ENCODE measurements at places on chromosomes 11 and 22. TPM values are rescaled to one million over a fixed set of nuclear protein-coding genes. Genes with fewer than 3 reads are reported as not detected.

GRCh38 chr11:33256031-33256812 is 959 bp upstream of the HIPK3 start:
- no peak for DNase-seq

Gene NXPE4
- total RNA-seq = not detected

Gene LMO1
- not detected for total RNA-seq

- DNase-seq = no peak
These were observed 15.6 kb downstream of the CXCR5 start for GRCh38 chr11:118899296-118899688.

Gene NLRP6
- 0.33 TPM for total RNA-seq

- DNase-seq = no peak
These were observed 386.3 kb downstream of the AASDHPPT start for GRCh38 chr11:106463796-106464201.

GRCh38 chr11:88704485-88704884 is 361.3 kb downstream of the GRM5 start:
- no peak for DNase-seq

DNA sequence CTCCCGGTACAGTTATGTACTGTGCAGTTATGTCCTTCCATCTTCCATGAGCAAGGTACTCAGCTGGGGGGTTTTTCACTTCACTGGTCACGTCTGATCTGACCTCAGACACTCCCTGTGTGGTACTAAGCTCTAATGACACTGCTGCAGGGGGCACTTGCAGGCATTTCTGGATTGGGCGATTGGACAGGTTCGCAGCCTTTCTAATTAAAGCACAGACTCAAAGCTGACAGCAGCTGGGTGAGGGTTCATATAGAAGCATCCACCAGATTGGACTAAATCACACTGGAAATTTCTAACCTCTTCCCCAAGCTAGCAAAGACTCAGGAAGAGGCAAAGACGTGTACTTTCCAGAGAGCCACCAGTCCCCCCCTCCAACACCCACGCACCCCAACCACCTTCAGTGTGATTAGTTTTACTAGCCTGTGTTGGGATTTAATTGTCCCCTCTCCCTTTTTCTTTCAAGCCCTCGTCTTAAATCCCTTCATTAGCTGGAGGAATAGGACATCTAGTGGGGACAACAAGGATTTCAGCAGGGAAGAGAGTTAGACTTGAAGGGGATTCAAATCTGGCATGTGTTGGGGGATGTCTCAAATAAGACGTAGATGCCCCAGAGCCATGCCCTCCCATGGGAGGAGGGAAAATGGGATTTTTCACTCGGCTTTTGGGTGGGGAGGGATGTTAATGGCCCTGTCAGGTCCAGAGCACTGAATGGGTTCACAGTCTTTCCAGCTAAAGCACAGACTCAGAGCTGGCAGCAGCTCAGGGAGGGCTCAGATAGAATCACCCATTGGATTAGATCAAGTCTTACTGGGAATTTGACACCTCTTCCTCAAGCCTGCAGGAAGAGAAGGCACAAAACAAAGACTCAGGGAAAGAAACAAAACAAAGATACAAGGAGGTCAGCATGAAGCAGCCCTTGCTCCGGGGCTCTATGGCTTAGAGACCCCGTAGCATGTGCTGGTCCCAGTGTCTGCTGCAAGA is 10.9 kb downstream of the INS start:
- DNase-seq = no peak

Gene APOL5
- total RNA-seq = not detected

GRCh38 chr11:34624069-34624468 is 3.2 kb downstream of the EHF start:
- DNase-seq = no peak

GRCh38 chr11:125215976-125216375 is 51.4 kb downstream of the PKNOX2 start:
- no peak for DNase-seq

DNA sequence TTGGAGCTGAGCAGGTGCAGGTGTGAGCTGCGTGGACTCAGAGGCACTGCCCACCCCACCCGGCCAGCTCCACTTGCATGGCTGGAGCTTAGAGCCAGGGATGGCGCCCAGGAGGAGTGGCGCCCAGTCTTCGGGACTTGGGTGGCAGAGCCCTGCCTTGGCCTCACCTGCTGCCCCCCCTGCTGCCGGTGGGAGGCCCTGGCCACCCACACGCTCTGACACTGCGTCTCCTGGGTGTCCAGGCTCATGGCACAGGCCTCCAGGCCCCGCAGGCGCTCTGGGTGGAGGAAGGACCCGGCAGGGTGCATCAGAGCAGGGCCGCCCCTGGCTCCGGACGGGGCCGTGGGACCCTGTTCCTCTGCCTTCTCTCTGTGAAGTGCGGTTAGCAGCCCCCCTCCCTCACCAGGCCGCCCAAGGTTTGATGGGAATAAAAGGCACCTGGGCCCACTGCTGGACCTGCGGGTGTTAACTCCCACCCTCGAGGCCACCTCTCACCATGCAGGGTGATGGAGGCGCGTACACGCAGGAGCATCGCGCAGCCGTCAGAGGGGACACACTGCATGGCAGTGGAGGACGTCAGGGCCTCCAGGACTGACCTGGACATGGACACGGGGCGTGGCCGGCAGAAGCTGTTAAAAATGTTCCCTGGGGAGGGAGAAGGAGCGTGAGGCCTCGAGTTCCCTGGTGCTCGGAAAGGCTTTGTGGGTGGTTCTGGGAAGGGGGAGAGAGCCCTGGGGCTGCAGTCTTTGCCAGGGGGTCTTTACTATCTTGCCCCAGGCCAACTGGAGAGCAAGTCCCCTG is 11.8 kb downstream of the IL17REL start:
- no peak for DNase-seq

GRCh38 chr11:1844221-1845094 is 5.7 kb downstream of the TNNI2 start:
- no peak for DNase-seq

DNA sequence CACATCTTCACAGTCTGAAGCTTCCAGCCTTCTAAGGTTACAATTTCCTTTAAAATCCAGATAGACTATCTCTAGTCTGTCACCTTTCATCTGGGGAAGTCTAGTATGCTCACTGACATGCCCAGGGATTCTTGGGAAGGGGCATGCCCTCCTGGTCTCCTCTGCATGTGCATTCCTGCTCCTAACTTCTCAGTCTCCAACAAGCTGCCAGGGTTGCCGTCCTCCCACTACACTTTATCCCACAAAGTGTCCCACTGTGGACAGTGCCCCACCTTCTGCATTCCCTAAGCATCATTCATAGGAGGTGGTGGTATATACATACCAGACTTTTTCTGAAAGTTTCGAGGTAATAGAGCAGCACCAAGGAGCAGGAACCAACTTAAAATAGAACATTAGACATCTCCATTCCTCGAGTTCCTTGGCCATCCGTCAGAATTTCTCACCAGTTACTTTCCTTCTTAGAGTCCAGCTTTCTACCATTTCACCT is 28.7 kb downstream of the EIF3F start:
- DNase-seq = no peak

Gene CDC42EP2
- 1.9 TPM for total RNA-seq

DNA sequence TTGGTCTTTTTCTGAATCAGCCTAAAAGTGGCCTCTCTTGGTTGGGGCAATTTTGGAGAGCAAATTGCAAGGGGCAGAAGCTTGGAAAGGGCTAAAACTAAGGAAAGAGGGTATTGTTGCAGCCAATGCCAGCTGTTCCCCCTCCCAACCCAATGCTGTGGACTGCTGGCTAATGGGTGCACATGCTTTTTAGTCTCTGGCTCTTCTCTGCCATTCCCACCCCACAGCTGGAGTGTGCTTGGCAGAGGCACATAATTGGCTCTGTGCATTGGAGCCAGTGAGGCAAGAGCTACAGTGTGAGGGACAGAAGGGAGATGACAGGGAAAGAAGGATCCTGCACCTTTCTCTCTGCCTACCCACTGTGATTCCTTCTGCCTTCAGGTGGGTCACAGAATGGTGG is 140.0 kb downstream of the NECTIN1 start:
- DNase-seq = no peak

Gene MRGPRX4
- not detected for total RNA-seq

GRCh38 chr11:12989428-12990161 is 19.5 kb upstream of the RASSF10 start:
- no peak for DNase-seq

Gene APOBEC3F
- total RNA-seq = 8.7 TPM

DNA sequence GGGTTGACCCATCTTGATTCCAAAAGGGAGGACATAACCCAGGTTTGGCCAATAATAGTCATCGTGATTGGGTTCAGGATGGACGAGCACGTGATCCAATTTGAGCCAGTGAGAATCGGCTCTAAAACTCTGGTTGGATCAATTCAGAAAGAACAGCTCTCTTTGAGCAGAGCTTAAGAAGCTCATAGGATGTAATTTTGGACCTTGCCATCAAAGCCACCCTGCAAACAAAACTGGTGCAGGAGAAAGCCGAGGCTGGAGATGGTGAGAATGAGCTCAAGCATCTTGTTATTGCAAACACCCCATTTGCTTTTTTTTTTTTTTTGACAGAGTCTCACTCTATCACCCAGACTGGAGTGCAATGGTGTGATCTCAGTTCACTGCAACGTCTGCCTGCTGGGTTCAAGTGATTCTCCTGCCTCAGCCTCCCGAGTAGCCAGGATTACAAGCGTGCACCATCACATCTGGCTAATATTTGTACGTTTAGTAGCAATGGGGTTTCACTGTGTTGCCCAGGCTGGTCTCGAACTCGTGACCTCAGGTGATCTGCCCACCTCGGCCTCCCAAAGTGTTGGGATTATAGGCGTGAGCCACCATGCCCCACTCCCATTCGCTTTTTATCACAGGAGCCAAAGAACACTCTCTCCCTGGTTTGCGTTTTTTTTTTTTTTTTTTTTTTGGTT is 13.8 kb upstream of the MIAT start:
- DNase-seq = no peak

Gene PTPN5
- not detected for total RNA-seq

GRCh38 chr22:38760477-38761201 is 4.8 kb upstream of the SUN2 start:
- no peak for DNase-seq

DNA sequence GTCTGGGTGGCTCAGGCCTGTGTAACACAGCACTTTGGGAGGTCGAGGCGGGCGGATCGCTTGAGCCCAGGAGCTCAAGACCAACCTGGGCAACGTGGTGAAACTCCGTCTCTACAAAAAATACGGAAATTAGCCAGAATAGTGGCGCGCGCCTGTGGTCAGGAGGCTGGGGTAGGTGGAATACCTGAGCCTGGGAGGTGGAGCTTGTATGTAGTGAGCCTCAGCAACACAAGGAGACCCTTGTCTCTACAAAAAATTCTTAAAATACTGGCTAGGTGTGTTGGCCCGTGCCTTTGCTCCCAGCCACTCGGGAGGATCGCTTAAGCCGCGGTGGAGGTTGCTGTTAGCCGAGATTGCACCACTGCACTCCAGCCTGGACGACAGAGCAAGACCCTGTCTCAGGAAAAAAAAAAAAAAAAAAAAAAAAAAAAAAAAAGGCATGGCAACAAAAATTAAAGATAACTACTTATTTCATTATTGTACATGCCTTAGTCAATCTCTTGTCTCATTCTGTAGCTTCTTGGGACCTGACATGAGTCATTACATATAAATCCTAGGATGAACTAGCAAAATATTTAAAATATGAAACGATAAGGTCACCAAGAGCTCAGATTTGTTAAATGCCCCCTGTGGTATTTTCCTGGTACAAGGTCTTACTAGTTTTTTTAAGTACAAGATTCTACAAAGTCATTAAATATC is 1.1 kb downstream of the TAF1D start:
- peak; percentile 13 for DNase-seq

Gene DGCR2
- total RNA-seq = 27.0 TPM

DNA sequence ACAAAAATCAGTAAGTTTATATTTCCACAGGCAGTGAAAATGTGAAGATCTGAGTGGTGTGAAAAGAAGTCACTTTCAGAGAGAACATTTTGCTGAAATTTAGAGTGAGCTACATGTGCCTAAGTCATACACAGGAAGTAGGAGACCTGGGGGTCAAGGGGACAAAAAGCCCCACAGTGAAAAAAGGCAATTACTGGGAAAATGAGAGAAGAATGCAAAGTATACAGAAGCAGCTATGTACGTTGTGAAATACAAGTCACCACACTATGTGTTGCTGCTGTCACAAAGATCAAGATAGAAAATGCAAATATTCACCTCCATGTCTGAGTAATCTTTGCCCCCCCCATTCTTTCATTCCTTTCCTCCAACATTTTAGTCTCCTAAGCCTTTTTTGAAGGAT is 21.6 kb upstream of the SESN3 start:
- DNase-seq = no peak

GRCh38 chr11:67277231-67277961 is 11.1 kb downstream of the GRK2 start:
- DNase-seq = peak; percentile 82
